ENCODE measurements at places on chromosomes 6 and 20.

- DNase-seq = no peak
These were observed 72.3 kb downstream of the MRPL14 start for GRCh38 chr6:44054721-44055559.

GRCh38 chr20:10637563-10637962, 36.2 kb downstream of the JAG1 start:
- DNase-seq = no peak

- no peak for DNase-seq
These were observed 84.8 kb upstream of the SOX4 start for GRCh38 chr6:21508753-21509152.

DNA sequence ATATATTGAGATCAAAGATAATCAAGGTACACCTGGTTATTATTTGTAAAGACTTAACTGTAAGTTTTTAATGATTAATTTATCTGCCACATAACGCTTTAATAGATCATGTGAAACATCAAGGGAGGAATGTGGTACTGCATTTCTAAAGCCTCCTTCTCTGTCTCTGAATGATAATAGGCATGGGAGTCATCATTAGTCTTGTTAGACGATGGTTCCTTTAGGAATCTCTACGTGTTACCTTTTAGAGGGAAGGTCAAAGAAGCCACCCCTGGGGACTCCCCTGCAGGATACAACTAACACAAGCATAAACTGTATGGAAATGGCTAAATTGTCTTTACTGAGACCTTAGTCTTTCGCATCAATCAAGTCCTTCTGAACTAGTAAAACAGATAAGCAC, 173.6 kb upstream of the MCHR2 start:
- DNase-seq = no peak

GRCh38 chr20:37413023-37413334, 67.0 kb downstream of the SRC start:
- DNase-seq = no peak

- no peak for DNase-seq
These were observed 51.9 kb upstream of the GLP1R start for GRCh38 chr6:38996676-38997075.

DNA sequence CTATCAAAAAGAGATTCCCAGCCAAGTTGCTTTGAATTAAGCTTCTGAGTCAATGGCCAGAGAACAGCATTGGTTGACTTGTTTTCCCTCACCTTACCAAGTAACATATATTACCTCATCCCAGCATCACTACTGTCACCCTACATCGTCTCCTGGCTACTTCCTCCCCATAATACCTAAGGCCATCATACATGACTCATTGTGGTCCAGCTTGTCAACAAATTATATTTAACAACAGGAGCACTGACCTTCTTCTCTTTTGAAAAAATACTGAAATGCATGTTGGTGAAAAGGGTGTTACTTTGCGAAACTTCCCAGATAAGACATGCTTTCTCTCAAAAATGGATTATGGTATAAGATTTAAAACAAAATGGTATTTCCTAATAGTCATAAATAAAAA, 106.9 kb downstream of the TBX18 start:
- no peak for DNase-seq
